Glomerular endothelial cell (primary cell): ENCODE measurements at places on chromosomes 1 and 21. TPM values are rescaled to one million over a fixed set of nuclear protein-coding genes. Genes with fewer than 3 reads are reported as not detected.

Gene RBM15
- 15.7 and 29.5 TPM in 2 replicates for total RNA-seq

Gene ZNF684
- 1.7 and 2.0 TPM in 2 replicates for total RNA-seq

Gene HENMT1
- total RNA-seq: 2.7 and 3.0 TPM in 2 replicates

Gene ANKRD45
- 0.64 TPM in 1 of 2 replicates, not detected in the other for total RNA-seq

Gene TBX15
- total RNA-seq: not detected in 2 replicates

Gene C1orf105
- total RNA-seq: not detected in 2 replicates

Gene OR2M3
- total RNA-seq: not detected in 2 replicates

Gene LINGO4
- total RNA-seq: not detected in 2 replicates

Gene KCNA2
- not detected in 2 replicates for total RNA-seq

Gene TRIM46
- 9.9 and 11.8 TPM in 2 replicates for total RNA-seq

Gene HTR6
- total RNA-seq: not detected in 2 replicates

Gene ZNF593OS
- not detected in 2 replicates for total RNA-seq

Gene FAM177B
- total RNA-seq: not detected in 2 replicates

Gene STUM
- total RNA-seq: under 0.01 and 0.35 TPM in 2 replicates

Gene KMO
- 3.1 TPM in 1 of 2 replicates, not detected in the other for total RNA-seq

Gene DNAJC28
- total RNA-seq: 0.24 and 1.8 TPM in 2 replicates

Gene CBR3
- 5.6 and 18.8 TPM in 2 replicates for total RNA-seq

Gene ILDR2
- 0.53 TPM in 1 of 2 replicates, not detected in the other for total RNA-seq

Gene RGS8
- total RNA-seq: not detected in 2 replicates

Gene PLA2G2F
- total RNA-seq: not detected in 2 replicates

Gene LCE2A
- not detected in 2 replicates for total RNA-seq

Gene TP73
- 0.88 TPM in 1 of 2 replicates, not detected in the other for total RNA-seq

Gene SPOCD1
- total RNA-seq: 48.2 and 70.0 TPM in 2 replicates

Gene CRNN
- not detected in 2 replicates for total RNA-seq

Gene UBE2U
- not detected in 2 replicates for total RNA-seq

Gene S1PR1
- total RNA-seq: 260 and 279 TPM in 2 replicates

Gene OR2T11
- total RNA-seq: not detected in 2 replicates

Gene TRIM58
- 2.4 and 3.0 TPM in 2 replicates for total RNA-seq

Gene MYOG
- not detected in 2 replicates for total RNA-seq

Gene FAM72A
- 3.9 and 5.3 TPM in 2 replicates for total RNA-seq

Gene SOX13
- 11.2 and 31.1 TPM in 2 replicates for total RNA-seq

Gene ZNF124
- 19.1 and 22.3 TPM in 2 replicates for total RNA-seq

Gene PLA2G2D
- total RNA-seq: not detected in 2 replicates
